Vagina (tissue), 2 donors: ENCODE measurements at places on chromosomes 1 and 21.

DNA sequence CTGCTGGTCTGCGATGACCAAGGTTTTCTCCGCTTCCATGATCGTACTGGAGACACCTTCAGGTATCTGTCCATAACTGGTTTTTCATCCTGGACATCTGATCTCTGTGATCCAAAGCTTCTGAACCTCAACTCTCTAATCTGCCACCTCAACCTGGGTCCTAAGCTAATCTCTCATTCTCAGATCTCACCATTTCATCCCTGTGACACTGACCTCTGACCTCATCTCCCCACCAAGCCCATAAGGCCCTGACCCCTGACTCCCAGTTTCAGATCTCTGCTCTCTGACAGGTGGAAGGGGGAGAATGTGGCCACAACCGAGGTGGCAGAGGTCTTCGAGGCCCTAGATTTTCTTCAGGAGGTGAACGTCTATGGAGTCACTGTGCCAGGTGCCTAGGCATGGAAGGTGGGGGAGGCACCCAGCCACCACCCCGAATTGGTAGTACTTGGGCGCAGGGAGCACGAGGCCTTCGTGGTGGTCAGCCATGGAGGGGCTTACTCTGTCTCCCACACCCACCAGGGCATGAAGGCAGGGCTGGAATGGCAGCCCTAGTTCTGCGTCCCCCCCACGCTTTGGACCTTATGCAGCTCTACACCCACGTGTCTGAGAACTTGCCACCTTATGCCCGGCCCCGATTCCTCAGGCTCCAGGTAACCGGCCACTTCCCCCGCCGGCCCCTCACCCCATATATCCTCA is 3.8 kb downstream of the SLC27A3 start:
- DNase-seq, result no peak

DNA sequence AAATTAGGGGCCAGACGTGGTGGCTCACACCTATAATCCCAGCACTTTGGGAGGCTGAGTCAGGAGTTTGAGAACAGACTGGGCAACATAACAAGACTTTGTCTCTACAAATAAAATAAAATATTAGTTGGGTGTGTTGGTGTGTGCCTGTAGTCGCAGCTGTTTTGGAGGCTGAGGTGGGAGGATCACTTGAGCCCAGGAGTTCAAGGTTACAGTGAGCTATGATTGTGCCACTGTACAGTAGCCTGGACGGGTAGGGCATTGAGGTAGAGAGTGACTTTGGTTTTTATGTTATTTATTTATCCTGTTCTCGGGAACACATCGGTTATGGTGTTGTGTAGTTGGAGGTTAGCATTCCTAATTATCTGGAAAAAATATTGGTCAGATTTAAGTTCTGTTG is 19.5 kb downstream of the KIF1B start:
- no peak for DNase-seq

GRCh38 chr1:154628121-154628405 is 20.1 kb upstream of the ADAR start:
- DNase-seq, result no peak

GRCh38 chr1:97824200-97824599 is 96.6 kb downstream of the DPYD start:
- DNase-seq, result no peak

GRCh38 chr1:116740746-116741145 is 13.5 kb upstream of the CD2 start:
- no peak for DNase-seq

GRCh38 chr1:202567738-202568137 is 142.5 kb downstream of the SYT2 start:
- no peak for DNase-seq

DNA sequence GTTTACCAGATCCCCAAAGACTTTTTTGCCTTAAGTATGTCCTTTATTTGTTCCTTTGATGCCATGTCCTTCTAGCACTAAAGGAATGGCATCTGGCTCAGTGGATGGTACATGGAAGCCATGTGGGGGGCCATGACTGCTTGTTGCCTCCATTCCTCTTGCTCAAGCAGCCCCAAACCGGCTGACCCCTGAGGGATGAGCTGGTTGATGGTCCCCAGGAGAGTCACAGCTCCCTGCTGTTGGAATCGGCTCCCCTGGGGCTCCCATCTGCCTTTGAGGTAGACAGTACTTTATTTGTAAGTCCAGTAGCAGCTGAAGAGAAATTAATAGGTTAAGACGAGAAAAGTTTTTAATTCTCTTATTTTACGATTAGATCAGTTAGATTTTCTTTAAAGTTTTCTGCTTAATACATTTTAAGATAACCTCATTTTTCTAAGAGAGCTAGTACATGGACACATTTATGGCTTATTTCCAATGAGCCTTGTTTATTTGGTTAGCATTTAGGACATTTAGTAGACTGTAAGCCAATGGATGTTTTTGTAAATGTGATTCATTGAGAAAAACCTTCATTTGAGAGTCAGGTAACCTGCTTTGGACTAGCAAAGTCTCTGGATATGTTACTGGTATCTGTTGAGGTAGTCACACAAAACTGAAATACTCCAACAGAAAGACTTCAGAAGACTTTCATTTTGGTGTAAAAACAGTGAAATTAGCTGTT is 88.2 kb downstream of the CAMTA1 start:
- no peak for DNase-seq

GRCh38 chr21:43274946-43275310 is 106.1 kb downstream of the CRYAA start:
- DNase-seq, result no peak
